Neural crest cell (in vitro differentiated cells): ENCODE measurements at places on chromosomes 16 and 17. TPM values are rescaled to one million over a fixed set of nuclear protein-coding genes. Genes with fewer than 3 reads are reported as not detected.

DNA sequence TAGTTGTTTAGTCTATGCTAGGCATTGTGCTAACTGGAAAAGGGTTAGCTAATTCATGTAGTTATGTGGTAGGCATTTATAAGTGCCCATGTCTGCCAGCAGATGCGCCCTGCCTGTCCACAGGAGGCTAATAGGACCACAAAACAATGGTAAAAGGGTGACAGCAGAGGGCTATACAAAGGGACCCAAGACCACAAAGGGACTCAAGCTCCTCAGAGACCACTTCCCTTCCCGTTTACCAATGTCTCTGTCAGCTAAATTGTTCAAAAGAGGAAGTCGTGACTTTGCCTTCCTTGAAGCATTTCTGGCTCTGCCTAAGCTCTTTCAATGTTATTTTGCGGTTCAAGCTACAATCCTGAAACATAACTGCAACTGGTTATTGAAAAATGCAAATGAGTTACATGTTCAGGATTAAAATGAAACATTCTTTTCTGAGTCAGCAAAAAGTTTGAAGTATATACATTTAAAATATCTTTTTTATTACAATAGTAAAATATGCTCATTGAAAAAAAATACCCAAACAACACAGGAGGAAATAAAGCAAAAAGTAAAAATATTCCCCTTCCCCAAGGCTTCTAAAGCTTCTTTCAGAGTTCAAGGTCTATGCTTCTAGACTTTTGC is 149.2 kb downstream of the MAF start:
- no peaks in the 10 kb centered on the region for H3K4me1 ChIP-seq
- H3K27ac ChIP-seq: no peak overlapping the region
- no peaks in the 10 kb centered on the region for H3K27me3 ChIP-seq
- no peak overlapping the region for H3K4me3 ChIP-seq

- DNase-seq: peak; percentile 64
- peaks cover 28% of the 10 kb centered on the region for H3K4me1 ChIP-seq
- H3K4me3 ChIP-seq: peak overlapping the region; percentile 85
- no peak overlapping the region for H3K27ac ChIP-seq
- H3K36me3 ChIP-seq: peaks cover 8% of the 10 kb centered on the region
Observed at GRCh38 chr17:62626719-62627218, 701 bp upstream of the MRC2 start.

- H3K27ac ChIP-seq: no peak overlapping the region
- H3K27me3 ChIP-seq: peaks cover 2% of the 10 kb centered on the region
- no peaks in the 10 kb centered on the region for H3K36me3 ChIP-seq
- peaks cover 19% of the 10 kb centered on the region for H3K4me1 ChIP-seq
- DNase-seq: no peak
Observed at GRCh38 chr16:86854058-86854621, 275.8 kb downstream of the FOXL1 start.

GRCh38 chr16:85094812-85095211 is 17.5 kb downstream of the CIBAR2 start:
- no peak overlapping the region for H3K4me3 ChIP-seq
- no peak overlapping the region for H3K27ac ChIP-seq
- no peaks in the 10 kb centered on the region for H3K27me3 ChIP-seq
- DNase-seq: no peak

- H3K4me1 ChIP-seq: peaks cover 32% of the 10 kb centered on the region
- no peak overlapping the region for H3K27ac ChIP-seq
Observed at GRCh38 chr16:15532825-15533224, 98.4 kb downstream of the BMERB1 start.

DNA sequence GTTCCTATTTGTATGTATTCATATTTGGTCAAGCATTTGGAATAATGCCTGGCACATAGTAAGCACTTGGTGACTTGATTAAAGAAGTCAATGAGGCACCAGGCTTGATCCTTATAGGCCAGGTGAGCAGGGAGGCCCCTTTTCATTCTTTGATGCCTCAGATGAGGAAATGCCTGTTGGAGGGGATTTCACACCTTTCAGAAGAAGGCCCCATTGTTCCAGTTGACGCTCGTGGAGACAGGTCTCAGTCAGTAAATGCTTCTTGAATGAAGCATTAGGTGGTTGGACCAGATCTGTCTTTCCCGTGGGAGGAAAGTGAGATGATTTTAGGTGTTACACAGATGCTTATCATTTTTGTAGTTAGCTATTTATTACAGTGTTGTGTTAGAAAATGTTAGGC is 13.0 kb downstream of the LCMT1 start:
- no peaks in the 10 kb centered on the region for H3K36me3 ChIP-seq
- H3K27ac ChIP-seq: no peak overlapping the region
- H3K4me3 ChIP-seq: no peak overlapping the region
- H3K4me1 ChIP-seq: no peaks in the 10 kb centered on the region
- no peak for DNase-seq

Gene LITAFD
- not detected in 2 replicates for total RNA-seq

Gene SYNGR3
- total RNA-seq: 2.1 and 2.2 TPM in 2 replicates

Gene SPPL2C
- not detected in 2 replicates for total RNA-seq

Gene HEATR9
- total RNA-seq: not detected in 2 replicates

Gene RAB26
- total RNA-seq: 0.64 and 0.98 TPM in 2 replicates

GRCh38 chr17:64412944-64413381 is 22.3 kb upstream of the PECAM1 start:
- peak overlapping the region; percentile 17 for H3K27ac ChIP-seq
- no peaks in the 10 kb centered on the region for H3K36me3 ChIP-seq
- peaks cover 19% of the 10 kb centered on the region for H3K4me1 ChIP-seq
- no peaks in the 10 kb centered on the region for H3K27me3 ChIP-seq
- DNase-seq: no peak

GRCh38 chr16:49596648-49597291 is 223.2 kb downstream of the C16orf78 start:
- H3K4me3 ChIP-seq: no peak overlapping the region
- no peaks in the 10 kb centered on the region for H3K27me3 ChIP-seq
- H3K4me1 ChIP-seq: peaks cover 39% of the 10 kb centered on the region
- H3K36me3 ChIP-seq: no peaks in the 10 kb centered on the region
- no peak overlapping the region for H3K27ac ChIP-seq

Gene BAIAP3
- total RNA-seq: 3.4 and 4.0 TPM in 2 replicates

GRCh38 chr16:2584729-2585650 is 47.2 kb downstream of the PDPK1 start:
- H3K4me3 ChIP-seq: no peak overlapping the region
- no peak for DNase-seq
- H3K4me1 ChIP-seq: no peaks in the 10 kb centered on the region
- H3K36me3 ChIP-seq: no peaks in the 10 kb centered on the region

DNA sequence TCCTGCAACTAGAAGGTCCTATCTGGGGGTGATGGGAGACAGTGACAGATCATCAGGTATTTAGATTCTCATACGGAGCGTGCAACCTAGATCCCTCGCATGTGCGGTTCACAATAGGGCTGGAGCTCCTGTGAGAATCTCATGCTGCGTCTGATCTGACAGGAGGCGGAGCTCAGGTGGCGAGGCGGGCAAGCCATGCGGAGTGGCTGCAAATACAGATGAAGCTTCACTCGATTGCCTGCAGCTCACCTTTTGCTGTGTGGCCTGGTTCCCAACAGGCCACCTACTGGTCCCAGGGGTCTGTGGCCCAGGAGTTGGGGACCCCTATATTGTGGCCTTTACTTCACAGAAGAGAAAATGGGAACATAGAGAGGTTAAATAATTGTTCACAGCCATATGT is 200.4 kb downstream of the IRF8 start:
- H3K27me3 ChIP-seq: peaks cover 14% of the 10 kb centered on the region
- no peak overlapping the region for H3K27ac ChIP-seq
- no peak overlapping the region for H3K4me3 ChIP-seq
- no peaks in the 10 kb centered on the region for H3K4me1 ChIP-seq
- DNase-seq: no peak

Gene CD300LF
- not detected in 2 replicates for total RNA-seq

- peaks cover 35% of the 10 kb centered on the region for H3K27me3 ChIP-seq
- H3K4me3 ChIP-seq: no peak overlapping the region
- H3K36me3 ChIP-seq: no peaks in the 10 kb centered on the region
- no peak overlapping the region for H3K27ac ChIP-seq
- H3K4me1 ChIP-seq: no peaks in the 10 kb centered on the region
- DNase-seq: no peak
Observed at GRCh38 chr16:31421587-31421986, 6.6 kb downstream of the COX6A2 start.

GRCh38 chr16:28927815-28928214 is 2.8 kb upstream of the RABEP2 start:
- H3K27me3 ChIP-seq: no peaks in the 10 kb centered on the region
- H3K4me3 ChIP-seq: no peak overlapping the region
- DNase-seq: no peak
- H3K4me1 ChIP-seq: peaks cover 19% of the 10 kb centered on the region

DNA sequence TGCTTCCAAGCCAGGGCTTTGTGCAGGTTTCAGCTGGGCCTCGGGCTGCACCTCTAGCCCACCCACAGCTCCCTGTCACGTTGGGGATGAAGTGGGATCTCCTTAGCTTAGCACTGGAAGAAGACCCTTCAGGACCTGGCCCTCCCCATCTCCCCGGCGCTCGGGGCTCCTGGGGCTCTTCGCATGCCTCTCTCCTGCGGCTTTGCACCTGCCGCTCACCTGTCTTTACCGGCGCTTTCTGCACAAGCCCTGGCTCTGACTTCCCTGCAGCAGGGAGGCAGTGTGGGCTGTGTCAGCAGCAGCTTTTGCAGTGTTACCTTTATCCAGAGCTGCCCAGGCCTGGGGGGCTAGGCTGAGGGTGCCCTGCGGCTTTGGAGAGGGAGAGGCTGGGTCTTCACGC is 52.3 kb downstream of the NT5M start:
- H3K4me1 ChIP-seq: peaks cover 11% of the 10 kb centered on the region
- no peak overlapping the region for H3K4me3 ChIP-seq
- peaks cover 2% of the 10 kb centered on the region for H3K36me3 ChIP-seq
- H3K27ac ChIP-seq: no peak overlapping the region
- no peaks in the 10 kb centered on the region for H3K27me3 ChIP-seq
- DNase-seq: no peak

DNA sequence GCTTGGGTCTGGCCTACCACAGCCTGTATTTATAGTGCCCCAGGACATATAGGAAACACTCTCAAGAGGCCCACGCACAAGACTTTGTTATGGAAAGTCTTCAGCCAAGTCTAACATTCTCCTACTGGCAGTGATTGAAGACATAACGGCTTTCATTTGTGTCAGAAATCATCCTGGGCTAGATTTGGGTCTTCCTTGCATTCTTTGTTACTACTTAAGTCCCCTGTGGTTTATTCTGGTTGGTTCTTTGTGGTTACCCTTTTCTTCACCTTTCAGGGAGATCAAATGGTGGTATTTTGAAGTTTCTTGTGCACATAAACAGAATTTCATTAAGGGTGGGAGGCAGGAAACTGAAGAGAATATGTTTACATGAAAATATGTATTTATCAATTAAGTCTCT is 37.7 kb downstream of the REXO5 start:
- H3K27ac ChIP-seq: no peak overlapping the region
- no peak overlapping the region for H3K4me3 ChIP-seq
- no peaks in the 10 kb centered on the region for H3K27me3 ChIP-seq
- H3K36me3 ChIP-seq: peaks cover 7% of the 10 kb centered on the region
- DNase-seq: no peak
- H3K4me1 ChIP-seq: no peaks in the 10 kb centered on the region

Gene JUP
- 20.6 and 23.5 TPM in 2 replicates for total RNA-seq

Gene IRX5
- 12.7 and 14.9 TPM in 2 replicates for total RNA-seq
